Neural crest cell (in vitro differentiated cells): ENCODE measurements at places on chromosomes 4 and X.
A peak's percentile ranks its signal among the peaks of the same experiment; 100 is the strongest.

DNA sequence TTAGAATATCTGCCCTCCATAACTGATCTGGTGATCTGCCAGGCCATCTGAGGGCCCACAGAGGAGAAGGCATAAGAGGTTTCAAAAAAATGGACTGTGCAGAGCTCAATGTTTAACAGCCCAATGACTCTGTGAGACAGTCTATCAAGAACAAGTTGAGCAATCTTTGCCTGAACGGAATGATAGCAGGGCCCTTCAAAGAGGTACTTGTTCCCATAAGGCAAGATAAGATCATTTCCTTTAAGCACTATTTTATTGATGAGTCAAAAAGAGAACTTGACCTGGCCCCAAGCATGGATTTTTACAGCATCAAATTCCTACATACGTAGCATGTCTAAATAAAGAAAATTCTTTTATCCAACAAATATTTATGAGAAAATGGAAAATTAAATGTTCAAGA is 182.8 kb downstream of the IDS start:
- no peak for DNase-seq

GRCh38 chr4:36758312-36759178 is 477.1 kb downstream of the DTHD1 start:
- no peak for DNase-seq

DNA sequence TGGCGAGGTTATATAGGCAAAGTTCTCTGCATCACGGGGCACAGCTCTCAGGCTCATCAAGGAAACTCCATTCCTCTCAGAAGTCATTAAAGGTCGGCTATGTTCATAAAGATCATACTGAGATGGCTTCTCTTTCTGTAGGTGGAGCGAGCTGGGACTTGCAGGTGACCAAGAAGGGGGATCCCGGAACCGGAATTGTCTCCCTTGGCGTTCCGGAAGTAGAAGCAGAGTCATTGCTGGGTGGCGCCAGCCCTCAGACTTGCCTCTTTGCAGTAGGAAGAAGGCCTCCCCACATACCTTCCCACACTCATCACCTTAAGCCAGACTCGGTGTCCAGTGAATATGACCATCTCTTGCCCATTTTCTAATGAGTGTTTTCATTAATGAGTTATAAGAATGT is 17.9 kb upstream of the HPGD start:
- DNase-seq, result no peak

DNA sequence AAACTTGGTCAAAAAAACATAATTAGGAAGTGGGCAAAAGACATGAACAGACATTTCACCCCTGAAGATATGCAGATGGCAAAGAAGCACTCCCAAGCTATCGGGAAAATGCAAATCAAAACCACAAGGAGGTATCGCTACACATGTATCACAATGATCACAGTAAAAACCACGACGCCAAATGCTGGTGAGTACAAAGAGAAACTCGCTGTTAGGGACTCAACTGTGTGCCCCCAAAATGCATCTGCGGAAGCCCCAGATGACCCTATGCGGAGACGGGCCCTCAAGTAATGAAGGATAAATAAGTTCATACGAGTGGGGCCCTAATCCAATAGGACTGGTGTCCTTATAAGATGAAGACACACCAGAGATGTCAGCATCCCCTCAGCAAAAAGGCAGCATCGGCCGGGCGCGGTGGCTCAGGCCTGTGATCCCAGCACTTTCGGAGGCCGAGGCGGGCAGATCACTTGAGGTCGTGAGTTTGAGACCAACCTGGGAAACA is 10.2 kb downstream of the GAK start:
- no peak for DNase-seq

DNA sequence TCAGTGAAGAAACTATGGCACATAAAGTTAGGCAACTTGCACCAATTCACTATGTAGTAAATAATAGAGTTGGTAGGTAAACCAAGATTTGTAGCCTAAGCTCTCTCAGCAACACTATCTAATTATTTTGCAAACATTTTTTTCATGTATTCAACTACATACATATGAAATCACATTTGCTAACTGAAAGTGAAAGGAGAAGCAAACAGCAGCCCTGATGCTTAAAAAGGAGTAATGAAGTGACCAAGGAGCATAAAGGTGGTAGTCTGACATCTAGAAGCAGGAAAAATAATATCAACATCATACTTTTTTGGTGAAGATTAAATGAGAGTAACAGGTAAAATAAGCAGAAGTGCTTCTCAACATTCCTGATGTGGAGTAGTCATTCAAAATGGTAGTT is 603.7 kb downstream of the GRXCR1 start:
- no peak for DNase-seq

- DNase-seq, result no peak
Measured at GRCh38 chr4:140271553-140271952, 101.9 kb upstream of the SCOC start.

DNA sequence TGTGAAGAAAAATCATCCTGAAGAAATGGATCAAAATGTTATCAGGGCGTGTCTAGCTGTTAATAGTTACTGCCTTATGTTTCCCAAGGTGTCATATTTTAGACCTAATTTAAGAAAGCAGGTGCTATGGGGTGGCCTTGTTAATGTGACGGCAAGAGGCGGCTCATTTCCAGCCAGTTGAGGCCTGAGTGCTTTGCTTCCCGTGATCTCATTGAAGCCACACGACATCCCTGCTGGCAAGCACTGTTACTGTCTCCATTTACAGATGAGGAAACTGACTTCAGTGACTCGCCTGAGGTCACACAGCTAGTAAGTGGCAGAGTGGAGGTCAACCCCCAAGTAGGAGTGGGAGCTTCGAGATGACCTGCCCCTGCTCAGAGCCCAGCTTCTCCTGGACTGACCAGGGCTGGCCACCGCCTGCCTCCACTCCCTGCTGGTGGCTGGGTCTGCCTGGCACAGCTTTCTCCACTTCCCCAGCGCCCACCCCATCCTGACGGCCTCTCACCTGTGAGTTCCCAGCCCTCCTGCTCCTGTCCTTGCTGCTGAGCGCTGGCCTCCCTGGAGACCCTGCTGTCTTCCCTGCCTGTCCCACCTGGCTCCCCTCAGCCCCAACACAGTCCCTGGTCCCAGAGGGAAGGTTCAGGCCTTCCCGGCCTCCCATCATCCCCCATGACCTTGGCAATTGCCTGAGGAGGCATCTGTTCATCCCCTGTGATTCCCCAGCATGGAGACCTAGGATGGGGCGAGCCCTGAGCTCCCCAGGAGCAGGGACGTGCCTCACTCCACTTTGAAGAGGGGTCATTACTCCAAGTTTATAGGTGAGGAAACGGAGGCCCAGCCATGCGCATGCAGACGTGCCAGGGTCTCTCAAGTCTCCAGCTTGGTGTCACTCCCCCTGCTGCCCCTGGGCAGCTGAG is 47.7 kb upstream of the SORCS2 start:
- no peak for DNase-seq

GRCh38 chr4:81518762-81519426 is 47.2 kb upstream of the RASGEF1B start:
- no peak for DNase-seq

GRCh38 chr4:6327220-6327917 is 57.7 kb downstream of the WFS1 start:
- peak; percentile 92 for DNase-seq

DNA sequence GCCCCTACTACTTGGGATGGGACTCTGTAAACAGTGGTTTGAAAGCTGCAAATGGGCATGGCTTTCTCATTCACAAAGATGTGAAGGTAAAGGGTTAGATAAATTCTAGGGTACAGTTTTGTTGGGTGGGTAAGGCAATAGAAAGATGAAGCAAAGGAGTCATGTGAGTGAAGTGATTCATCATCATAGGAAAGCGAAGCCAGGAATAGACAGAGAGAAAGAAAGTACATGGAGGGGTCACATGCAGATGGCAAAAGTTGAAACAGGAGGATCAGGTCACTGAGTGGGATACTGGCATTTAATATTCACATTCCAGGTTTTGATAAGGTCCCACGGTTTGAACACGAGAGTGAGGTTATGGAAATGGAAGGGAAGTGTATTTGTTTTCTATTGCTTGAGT is 8.2 kb upstream of the ABCG2 start:
- no peak for DNase-seq

DNA sequence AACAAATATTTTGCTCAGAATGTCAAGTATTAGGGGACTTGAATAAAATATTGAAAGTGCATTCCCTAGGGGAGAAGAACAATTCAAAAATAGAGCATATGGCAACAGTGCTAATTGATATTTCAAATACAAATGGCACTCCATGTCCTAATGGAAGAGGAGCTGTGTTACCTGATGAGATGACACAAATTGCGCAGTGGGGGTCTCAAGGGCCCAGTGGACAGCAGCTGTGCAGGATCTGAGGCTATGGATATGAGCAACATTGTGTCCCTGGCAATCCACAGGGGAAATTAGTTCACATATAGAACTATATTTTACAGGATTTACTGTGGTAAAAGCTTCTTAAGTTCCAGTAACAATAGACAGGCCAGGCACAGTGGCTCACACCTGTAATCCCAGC is 17.4 kb upstream of the USP46 start:
- no peak for DNase-seq

GRCh38 chr4:85740431-85740861 is 265.5 kb downstream of the ARHGAP24 start:
- no peak for DNase-seq

- no peak for DNase-seq
Measured at GRCh38 chrX:11499076-11500044, 166.4 kb downstream of the ARHGAP6 start.

DNA sequence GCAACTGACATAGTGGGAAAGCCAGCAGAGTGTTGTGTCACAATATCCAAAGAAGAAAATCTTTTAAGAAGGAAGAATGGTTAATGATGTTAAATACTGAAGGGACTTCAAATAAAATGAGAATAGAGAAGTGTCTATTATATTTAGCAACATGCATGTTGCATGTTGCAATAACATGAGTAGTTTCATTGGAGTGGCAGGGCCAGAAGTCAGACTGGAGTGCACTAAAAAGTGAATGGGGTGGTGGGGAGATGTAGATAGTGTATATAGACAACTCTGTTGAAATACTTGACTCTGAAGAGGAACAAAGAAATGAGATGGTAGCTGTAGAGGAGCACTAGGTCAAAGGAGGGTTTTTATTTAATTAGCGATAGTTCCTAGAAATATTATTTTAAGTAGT is 9.5 kb upstream of the AMMECR1 start:
- no peak for DNase-seq

GRCh38 chr4:18733961-18734360 is 712.4 kb upstream of the LCORL start:
- DNase-seq, result no peak

DNA sequence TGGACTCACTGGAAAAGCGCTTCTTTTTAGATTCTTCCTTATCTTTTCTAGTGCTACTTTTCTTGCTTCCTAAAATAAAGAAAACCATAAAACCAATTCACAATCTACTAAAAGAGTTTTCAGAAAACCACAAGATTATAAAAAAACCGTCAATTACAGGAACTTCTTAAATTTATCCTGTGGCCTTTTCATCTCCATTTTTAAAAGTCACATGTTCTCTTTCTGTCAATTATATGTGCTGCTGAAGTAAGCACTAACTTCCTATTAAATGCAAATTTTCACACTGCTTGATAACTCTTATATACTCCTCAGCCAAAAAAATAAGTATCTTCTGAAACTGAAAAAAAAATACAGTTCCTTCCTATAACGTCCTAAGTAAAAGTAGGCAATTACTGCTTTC is 32.8 kb downstream of the CENPC start:
- DNase-seq, result no peak

- DNase-seq, result no peak
Measured at GRCh38 chr4:169506903-169507302, 105.5 kb downstream of the NEK1 start.

DNA sequence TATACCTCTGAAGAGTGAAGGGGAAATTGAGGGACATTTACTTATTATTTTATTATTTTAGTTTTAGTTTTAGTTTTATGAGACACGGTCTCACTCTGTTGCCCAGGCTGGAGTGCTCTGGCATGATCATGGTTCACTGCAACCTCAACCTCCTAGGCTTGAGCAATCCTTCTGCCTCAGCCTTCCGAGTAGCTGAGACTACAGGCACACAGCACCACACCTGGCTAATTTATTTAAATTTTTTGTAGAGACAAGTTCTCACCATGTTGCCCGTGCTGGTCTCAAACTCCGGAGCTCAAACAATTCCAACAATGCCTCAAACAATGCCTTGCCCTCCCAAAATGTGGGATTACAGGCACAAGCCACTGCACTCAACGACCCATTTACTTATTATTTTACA is 68.4 kb upstream of the BMP2K start:
- no peak for DNase-seq

- DNase-seq, result no peak
Measured at GRCh38 chrX:443536-444210, 57.0 kb upstream of the PPP2R3B start.

- no peak for DNase-seq
Measured at GRCh38 chr4:119025420-119025819, 110.2 kb upstream of the MYOZ2 start.

DNA sequence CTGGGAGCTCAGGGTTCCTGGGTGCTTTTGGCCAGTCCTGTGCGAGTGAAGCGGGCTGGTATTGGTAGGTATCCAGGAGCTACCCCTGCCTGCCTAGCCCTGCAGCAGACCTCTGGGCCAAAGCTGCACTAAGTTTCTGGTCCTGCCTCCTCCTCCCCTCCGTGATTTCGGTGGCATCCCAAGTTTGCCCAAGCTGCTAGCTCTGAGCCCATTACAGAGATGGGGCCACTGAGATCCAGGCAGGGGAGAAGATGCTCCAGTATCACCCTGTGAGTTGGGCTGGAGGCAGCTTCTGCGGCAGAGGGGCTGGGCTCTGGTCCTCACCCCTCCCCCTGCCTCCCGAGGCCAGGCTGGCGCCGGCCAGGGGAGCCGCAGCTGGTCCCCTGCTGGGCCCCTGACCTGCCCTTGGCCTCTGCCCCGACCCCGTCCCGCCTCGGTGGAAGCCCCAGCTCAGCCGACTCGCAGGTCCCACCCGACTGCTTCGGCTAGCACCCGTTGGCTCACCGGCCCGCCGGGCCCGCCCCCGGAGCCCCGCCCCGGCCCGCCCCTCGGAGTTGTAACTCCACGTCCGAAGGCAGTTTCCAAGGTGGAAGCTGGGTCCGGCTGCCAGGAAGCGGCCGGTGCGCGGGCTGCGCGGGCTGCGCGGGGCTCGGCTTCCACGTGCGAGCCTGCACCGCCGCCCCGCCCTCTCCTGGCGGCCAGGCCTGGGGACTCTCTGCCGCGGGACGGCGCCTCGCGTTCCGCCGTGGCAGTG is at the start of gene DUSP9:
TSS of gene DUSP9 (plus strand) at position 584 of the 754 bp plus-strand sequence. CDS start 751 bp downstream, outside the sequence.
- DNase-seq, result no peak

DNA sequence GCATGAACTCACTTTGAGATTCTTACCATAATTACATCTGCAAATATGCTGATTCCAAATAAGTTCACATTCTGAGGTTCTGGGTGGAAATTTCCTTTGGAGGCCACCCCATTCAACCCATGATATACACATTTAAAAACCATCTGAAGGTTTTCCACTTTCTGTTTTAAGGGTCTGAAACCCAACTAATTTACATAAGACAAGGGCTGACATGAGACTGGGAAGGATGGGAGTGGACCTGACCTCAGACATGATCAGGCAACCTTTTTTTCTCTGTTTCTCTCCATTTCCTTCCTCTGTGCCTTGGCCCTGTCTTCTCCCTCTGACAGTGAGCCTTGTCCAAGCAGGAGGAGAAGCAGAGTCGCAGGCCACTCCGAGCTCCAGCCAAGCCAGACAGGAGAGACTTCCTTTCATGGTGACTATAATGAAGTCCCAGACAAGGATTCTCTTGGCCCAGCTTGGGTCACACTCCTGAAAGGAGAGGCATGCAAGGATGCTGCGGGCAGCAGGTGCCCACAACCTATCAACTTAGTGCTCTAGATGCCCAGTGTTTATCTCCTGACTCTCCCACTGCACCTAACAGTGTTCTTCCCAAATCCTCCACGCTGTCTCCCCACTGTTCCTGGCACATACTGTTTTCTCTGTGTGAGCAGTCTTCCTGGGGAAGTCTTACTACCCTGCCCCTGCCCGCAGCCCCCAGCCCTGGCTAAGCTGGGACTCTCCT is 39.9 kb downstream of the MSX1 start:
- DNase-seq, result no peak
